ENCODE measurements at places on chromosomes 11 and 22.

- no peak for DNase-seq
Measured at GRCh38 chr11:63687845-63688244, 6.5 kb downstream of the RTN3 start.

DNA sequence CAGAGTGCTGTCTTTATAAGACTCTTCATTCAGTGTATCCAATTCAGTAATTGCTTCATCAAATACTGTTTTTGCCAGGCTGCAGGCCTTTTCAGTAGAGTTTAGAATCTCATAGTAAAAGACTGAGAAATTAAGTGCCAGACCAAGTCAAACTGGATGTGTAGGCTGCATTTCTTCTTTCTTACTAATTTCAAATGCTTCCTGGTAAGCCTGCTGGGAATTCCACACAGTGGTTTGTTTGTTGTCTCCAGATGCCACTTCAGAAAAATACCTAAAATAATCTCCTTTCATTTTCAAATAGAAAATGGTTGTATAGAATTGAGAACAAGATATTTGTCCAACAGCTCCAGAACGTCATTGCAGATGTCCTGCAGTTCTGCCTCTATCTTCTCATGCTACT, 34.7 kb downstream of the LDHAL6A start:
- no peak for DNase-seq

- no peak for DNase-seq
Measured at GRCh38 chr11:29093416-29094120, 923.3 kb downstream of the KCNA4 start.

GRCh38 chr11:45983471-45983845, 61.0 kb downstream of the LARGE2 start:
- no peak for DNase-seq

- no peak for DNase-seq
Measured at GRCh38 chr22:48395201-48395600, 1432.5 kb downstream of the BRD1 start.

GRCh38 chr11:27423125-27423524, 49.5 kb downstream of the LGR4 start:
- DNase-seq: no peak

DNA sequence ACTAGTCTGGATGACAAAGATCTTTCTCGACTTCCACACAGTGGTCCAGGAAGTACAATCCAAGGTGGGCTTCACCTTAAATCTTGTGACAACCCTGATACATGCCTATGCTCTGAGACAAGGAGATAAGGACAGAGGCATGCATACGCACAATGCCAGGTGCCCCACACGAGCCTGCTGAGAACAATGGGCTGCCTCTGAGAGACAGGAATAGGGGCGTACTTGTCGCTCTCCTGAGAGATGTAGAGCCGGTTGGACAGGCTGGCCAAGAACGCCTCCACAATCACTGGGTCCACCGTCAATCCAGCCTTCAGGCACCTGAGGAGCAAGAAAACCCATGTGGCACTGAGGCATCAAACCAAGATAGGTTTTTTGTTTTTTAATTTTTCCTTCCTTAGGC, 25.5 kb downstream of the SERPIND1 start:
- DNase-seq: no peak

DNA sequence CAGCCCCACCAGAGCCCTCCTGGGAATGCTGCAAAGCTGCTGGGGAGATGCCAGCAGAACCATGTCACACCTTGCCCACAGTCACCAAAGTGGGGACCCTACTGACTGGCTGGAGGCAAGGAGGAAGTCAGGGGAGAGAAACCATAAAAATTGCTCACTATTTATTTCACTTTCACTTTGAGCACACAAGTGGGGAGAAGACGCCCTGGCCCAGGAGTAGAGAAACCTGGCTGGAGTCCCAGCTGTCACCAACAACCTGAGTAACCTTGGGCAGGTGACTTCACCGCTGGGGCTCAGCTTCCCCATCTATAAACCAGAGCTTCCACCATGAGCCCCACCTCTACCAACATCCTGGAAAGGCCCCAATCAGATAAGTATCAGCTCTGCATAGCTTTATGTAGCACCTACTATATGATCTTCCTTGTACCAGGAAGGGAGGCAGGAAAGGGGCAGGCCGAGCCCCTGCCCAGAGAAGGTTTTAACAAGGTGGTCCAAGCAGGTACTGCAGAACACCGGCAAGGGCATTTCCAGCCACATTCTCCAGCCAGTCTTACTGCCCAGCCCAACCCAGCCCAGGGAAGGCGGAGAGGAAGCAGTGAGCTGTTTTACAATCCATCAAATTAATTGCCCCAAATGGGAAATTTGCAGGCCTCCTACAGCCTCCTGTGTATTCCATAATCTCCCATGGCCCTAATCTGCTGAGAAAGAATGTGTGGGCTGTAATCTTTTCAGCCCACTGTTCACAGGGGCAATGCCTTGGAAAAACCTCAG, 27.6 kb downstream of the PLEKHA7 start:
- peak; percentile 48 for DNase-seq

- DNase-seq: no peak
Measured at GRCh38 chr11:59719556-59719955, 5.9 kb upstream of the OR10V1 start.

GRCh38 chr11:134164490-134165370, 59.0 kb downstream of the NCAPD3 start:
- DNase-seq: no peak

GRCh38 chr11:61267437-61267841, 26.5 kb downstream of the PGA5 start:
- no peak for DNase-seq

All from stimulated activated CD4-positive, alpha-beta T cell treated with anti-CD3 and anti-CD28 coated beads, Interleukin-12 subunit alpha, Interleukin-12 subunit beta, amount 100 ng/mL, for 48 hours (primary cell).